SHP77 (cell line): ENCODE measurements at places on chromosomes 5 and 9.

DNA sequence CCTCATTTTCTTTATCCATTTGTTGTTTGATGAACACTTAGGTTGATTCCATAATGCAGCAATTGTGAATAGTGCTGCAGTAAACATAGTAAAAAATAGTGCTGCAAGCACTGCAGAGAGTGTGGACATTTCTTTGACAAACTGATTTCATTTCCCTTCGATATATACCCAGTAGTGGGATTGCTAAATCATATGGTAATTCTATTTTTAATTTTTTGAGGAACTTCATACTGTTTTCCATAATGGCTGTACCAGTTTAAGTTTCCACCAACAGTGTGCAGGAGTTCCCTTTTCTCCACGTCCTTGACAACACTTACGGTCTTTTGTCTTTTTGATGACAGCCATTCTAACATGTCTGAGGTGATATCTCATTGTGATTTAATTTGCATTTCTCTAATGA lies 138.2 kb upstream of the PLPPR1 start:
- no peak for DNase-seq

DNA sequence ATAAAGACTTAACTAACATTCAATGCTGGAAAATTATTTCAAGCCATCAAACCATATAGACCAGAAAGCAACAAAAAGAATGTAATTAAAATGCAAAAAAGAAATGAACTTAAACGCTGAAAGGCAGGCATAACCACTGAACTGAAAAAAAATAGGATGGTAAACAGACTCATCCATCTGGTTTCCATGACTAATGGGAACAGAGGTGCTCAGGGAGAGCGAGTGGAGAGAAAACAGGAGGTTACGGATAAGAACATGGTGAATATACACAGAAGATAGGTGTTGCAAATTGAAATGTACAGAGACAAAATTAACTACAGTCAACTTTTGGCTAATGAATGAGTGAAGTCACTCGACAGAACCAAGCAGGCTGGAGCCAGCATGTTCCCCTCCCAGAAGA lies 43.5 kb upstream of the RNF38 start:
- DNase-seq, result no peak

DNA sequence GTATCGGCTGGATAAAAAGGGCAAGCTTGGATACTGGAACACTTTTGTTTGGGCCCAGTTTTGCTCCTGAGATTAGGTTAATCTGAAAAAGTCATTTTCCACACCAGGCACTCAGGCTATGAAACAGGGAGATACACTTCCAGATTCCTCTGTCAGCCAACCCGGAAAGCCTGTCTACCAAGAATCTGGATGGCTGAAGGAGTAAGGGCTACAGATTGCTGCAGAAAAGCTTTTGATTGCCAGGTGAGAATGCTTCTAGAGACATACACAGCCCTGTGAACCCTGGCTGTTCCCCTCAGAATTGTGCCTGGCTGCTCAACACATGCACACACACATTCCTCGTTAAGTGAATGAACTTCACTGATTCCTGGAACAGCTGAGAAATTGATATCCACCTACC lies 114.4 kb downstream of the PSD2 start:
- no peak for DNase-seq

DNA sequence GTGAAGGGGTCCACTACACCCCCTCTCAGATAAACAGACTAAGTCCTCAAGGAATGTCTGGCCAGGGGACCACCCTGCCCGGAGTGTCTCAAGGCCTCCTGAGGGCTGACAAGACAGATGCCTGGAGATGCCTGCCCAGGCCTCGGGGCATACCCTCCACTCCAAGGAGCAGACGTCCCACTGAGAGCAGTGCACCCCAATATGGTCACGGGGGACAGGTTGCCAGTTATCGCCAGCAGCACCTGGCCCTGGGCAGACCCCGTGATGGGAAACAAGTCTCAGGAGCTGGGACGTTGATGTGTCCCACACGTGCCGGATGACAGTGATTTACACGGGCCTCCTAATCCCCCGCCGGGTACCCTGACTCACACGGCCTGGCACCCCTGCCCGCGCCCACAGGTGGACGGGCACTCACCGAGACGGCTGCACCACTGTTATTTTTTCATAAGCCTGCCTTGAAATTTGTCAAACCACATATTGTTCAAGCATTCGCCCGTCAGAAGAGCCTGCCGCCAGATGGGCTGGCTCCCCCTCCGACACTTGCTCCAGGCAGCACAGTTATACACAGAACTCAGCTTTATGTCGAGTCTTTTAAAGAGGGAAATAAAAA lies 43.9 kb downstream of the BARX1 start:
- no peak for DNase-seq

- DNase-seq, result no peak
Measured at GRCh38 chr9:18606281-18606680, 132.3 kb downstream of the ADAMTSL1 start.

DNA sequence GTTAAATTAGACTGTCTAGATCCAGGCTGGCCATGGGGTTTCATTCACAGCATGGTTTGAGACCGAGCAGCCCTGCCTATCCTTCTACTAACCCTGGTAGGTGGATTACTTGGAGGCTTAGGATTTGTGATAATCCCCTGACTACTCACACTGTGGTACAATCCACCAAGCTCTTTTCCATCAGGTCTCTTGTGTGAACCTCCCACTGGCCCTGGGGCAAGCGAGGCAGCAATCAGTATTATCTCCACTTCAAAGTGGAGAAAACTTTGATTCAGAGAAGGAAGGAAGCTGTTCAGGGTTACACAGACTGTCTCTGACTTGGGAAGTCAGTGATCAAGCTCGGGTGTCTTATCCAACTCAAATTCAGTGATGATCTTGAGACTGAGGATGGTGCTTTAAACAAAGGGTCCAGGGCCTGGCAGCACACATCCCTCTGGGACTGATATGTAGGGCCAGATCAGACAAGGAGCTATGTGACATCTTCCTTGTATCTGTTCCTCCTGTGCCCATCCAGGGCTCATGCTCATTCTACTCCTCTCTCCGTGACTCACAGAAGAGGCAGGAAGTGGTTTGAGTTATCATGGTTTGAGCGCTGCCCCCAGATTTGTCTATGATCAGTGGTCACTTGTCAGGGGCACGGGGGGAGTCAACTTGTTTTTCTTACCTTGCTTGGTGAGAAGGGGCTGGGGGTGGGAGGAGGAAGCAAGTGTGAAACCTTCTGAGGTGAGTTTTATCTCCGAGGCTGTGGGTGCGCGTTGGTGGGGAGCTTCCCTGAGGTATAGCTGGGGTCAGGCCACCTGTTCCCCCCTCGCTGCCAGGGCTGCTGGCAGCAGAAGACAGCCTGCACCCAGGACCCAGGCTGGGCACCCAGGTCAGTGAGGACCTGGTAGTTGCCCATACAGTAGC lies 48.6 kb downstream of the RGS3 start:
- DNase-seq, result no peak

GRCh38 chr5:170266570-170267381 lies 30.8 kb downstream of the LCP2 start:
- no peak for DNase-seq

GRCh38 chr5:4584982-4585381 lies 555.1 kb upstream of the ADAMTS16 start:
- no peak for DNase-seq

GRCh38 chr5:9895302-9895645 lies 265.1 kb upstream of the TAS2R1 start:
- DNase-seq, result no peak
